ENCODE measurements at places on chromosomes 7 and 10. TPM values are rescaled to one million over a fixed set of nuclear protein-coding genes. Genes with fewer than 3 reads are reported as not detected.

Gene GIMAP2
- 12.6 TPM for total RNA-seq

Gene ITGA8
- total RNA-seq = 4.6 TPM

Gene AKR1C8
- total RNA-seq = not detected

DNA sequence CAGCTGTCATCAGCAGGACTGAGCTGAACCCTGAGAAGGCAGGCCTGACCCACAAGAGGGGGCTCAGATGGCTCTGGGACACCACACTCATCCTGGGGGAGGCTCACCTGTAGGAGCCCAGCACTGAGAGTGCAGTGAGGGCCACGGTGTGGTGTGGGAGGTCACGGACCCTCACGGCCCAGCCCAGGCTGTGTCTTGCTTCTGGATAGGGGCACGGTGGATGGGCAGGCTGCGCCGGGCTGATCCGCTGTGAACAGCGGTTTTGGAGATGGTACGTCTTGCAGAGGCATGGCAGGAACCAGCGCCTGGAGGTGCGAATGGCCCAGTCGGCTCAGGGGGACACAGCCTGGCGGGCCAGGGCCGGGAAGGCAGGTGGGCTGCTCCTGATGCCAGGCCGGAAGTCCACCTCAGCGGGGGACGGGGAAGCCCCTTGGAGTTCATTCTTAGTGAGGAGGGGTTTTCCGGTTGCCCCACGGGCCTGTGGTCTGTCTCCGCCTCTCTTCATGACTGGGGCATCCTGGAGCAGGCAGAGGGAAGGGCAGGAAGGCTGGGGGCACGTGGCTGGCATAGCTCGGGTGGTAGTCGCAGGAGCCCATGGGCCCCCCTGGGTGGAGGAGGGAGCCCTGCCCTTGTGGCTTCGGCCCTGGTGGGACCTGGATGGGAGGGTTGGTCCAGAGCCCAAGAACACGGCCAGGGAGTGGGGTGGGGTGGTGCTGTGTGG is 112.5 kb downstream of the UNCX start:
- H3K36me3 ChIP-seq = no peaks in the 10 kb centered on the region
- DNase-seq = no peak
- H3K27me3 ChIP-seq = no peaks in the 10 kb centered on the region
- H3K4me1 ChIP-seq = no peaks in the 10 kb centered on the region

DNA sequence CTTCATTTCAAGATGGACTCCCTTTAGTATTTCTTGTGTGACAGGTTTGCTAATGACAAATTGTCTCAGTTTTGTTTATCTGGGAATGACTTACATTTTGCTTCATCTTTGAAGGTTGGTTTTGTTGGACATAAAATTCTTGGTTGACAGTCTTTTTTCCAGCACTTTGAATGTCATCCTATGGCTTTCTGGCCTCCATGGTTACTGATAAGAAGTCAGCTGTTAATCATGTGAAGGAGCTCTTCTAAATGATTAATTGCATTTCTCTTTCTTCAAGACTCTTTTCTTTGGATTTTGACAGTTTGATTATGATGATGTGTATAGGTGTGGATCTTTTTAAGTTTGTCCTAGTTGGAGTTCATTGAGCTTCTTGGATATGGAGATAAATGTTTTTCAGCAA is 26.9 kb upstream of the HHEX start:
- no peaks in the 10 kb centered on the region for H3K27me3 ChIP-seq
- H3K4me1 ChIP-seq = no peaks in the 10 kb centered on the region
- H3K36me3 ChIP-seq = no peaks in the 10 kb centered on the region
- no peak overlapping the region for H3K27ac ChIP-seq

DNA sequence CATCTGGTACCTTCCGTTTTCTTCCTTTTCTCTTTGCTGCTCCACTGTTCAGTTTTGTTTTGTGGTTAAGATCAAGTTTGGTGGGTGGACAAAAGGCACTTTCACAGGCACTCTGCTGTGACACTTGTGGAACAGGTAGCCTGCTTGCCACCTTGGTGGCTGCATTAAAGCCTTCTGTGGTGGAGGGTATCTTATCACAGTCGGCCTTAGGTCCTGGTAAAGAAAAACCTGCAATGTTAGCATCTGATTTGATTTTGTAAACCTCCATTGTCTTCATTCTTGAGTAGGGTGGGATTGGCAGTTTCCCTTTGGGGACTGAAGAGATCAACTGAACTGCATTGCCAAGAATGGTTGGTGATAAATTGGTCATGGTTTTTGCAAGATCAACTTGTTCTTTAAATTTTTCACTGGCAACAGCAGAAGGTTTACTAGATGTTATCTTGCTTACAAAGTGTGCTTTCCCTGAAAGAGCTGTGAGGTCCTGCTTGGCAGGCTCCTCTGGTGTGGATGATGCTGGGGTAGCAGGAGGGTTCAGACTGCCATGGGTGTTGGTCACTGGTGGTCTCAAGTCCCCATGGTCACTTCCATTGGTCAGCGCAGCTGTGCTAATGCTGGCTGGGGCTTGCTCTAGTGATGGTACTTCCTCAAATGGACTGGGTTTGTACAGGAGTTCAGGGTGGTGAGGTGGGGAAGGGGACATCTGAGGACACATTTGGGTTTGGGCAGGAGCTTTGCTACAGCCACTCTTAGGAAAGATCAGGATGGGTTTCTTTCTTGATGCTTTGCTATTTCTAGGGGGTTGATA is 182.2 kb downstream of the ZNF438 start:
- no peak overlapping the region for H3K4me3 ChIP-seq
- no peak for DNase-seq
- H3K4me1 ChIP-seq = no peaks in the 10 kb centered on the region
- H3K27ac ChIP-seq = no peak overlapping the region

DNA sequence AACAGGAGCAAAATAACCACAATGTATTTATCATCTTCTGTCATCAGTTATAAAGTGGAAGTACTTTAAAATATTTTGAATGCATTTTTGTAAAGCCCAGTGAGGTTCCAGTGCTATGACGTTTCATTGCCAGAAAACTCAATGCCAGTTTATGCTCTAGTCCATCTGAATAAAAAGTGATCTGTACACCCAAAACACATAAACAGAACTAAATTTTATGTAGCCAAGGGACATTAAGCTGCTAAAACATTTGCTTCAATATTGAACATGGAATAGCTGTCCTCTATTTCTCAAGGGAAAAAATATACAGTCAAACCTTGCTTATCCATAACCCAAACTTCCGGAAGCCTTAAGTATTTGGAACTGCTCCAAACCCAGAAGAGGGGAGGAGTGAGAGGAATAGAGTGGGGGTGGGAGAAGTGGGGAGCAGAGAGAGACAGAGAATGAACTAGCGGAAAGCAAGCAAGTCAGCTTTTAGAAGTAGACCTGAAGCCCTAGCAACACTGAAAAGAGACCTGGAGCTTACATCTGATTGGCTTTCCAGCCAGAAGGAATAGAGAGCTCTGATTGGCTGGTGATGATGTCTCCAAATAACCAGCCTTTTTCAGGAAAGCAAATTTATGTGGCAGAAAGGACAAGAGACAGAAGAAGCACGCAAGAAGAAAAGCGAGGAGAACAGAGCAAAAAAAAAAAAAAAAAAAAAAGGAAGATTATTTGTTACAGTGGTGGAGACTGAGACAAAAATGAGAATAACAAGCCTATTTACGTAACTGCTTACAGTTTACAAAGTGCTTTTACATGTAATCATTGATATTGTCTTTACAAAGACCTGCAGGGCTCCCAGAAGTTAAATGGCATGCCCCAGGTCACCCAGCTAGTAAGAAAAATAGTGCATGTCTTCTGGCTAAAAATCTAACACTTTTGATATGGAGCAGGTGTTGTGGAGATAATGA is 196.0 kb downstream of the RNLS start:
- no peak overlapping the region for H3K4me3 ChIP-seq
- peaks cover 25% of the 10 kb centered on the region for H3K4me1 ChIP-seq
- DNase-seq = peak; percentile 30
- H3K36me3 ChIP-seq = no peaks in the 10 kb centered on the region
- peak overlapping the region; percentile 61 for H3K27ac ChIP-seq

DNA sequence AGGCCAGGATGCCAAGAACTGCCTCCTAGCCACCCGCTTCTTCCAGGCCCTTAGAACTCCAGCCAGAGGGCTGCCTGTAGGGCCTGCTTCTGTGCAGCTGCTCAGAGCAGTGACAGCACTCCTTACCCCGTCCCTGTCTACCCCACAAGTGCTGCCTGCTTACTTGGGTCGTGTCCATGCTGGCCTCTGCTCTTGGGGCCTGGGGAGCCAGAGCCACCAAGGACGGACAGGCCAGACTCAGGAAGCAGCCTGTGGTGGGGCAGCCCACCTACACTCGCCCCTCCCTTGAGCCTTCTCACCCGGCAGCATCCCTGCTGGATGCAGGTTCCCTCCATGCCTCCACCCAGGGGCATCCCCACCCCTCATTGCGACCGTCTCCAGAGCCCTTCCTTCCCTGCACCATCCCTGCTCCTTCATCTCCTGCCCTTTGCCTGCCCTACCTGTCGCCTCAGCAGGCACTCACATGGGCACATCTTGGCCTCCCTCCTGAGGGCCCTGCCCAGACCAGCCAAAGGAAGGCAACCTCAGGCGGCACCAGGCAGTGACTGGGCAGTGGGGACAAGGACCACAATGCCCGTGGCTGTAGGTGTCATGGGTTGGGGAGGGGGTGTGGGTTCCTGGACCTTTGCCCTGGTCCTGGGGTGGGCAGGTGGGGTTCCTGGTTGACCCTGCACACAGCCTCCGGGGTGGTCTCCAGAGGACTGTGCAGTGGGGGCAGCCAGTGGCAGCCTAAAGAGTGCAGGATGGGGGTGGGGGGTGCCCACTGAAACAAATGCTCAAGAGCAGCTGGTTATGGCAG is 78.0 kb upstream of the TNS3 start:
- peaks cover 12% of the 10 kb centered on the region for H3K4me1 ChIP-seq
- H3K27ac ChIP-seq = no peak overlapping the region
- no peaks in the 10 kb centered on the region for H3K27me3 ChIP-seq
- no peak for DNase-seq

Gene TMEM229A
- total RNA-seq = not detected

Gene WEE2
- 0.79 TPM for total RNA-seq

Gene PLAC9
- 52.1 TPM for total RNA-seq

- H3K36me3 ChIP-seq = no peaks in the 10 kb centered on the region
- DNase-seq = peak; percentile 68
- H3K4me3 ChIP-seq = no peak overlapping the region
- peaks cover 28% of the 10 kb centered on the region for H3K4me1 ChIP-seq
Observed at GRCh38 chr10:11210211-11210922, 192.7 kb downstream of the CELF2 start.

DNA sequence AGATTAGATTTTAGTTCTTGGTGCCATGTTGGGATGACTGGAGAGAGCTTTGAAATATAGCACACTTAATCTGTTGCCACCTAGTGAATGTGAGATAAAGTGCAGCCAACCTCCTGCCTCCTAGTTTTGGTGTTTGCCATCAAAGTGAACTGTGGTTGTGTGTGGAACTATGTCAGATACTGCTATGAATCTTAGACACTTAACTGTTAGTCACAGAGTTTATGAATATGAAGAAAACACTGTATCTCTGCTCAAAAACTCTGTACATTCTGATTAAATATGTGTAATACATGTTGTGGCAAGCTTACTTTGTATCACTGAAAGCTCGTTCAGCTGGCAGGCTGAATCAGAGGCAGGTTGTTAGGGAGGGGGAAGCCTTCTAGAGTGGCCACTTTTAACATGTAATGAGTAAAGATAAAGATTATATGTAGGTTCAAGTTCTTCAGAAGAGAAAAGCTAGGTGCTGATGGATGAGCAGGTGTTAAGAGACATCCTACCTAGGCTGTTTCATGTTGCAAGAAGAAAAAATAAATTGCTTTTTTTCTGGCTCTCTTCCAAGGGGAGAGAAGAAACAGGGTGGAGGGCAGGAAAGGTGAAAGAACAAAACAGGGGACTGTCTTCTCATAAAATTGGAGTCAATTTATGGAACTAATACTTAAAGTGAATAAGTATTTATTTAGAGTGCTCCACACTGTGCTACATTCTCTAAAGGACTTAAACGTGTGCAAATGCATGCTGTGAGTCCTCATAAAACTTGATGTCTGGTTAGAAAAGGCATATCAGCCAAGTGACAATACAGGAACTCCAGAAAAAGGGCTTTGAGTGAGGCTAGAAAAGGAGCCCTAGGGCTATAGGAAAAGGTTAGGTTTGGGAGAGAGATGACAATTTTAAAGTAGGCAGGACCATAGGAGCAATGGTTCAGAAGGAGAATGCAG is 14.1 kb upstream of the LAMB1 start:
- no peak for DNase-seq
- H3K4me1 ChIP-seq = peaks cover 11% of the 10 kb centered on the region
- H3K27me3 ChIP-seq = no peaks in the 10 kb centered on the region
- H3K27ac ChIP-seq = no peak overlapping the region
- H3K4me3 ChIP-seq = no peak overlapping the region
- H3K36me3 ChIP-seq = no peaks in the 10 kb centered on the region

Gene MAT1A
- 0.39 TPM for total RNA-seq

DNA sequence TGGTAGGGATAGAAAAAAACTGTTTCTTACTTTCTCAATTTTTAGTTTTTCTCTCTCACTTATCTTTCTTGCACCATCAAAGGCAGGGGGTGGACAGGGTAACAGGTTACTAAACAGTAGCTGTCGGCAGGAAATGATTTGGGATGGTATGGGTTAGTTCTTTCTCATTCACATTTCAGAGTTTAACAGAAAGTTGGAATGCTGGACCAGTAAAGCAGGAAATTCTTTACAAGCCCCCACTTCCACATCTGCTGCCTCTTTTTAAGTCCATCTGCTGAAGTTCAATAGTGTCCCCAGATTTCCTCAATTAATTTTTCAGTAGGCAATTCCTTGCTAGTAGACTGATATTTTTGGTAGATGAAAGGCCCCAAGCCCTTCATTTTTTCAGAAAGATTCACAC is 23.3 kb downstream of the TWIST1 start:
- no peak for DNase-seq
- H3K4me3 ChIP-seq = no peak overlapping the region

- H3K36me3 ChIP-seq = no peaks in the 10 kb centered on the region
- no peak for DNase-seq
- no peak overlapping the region for H3K27ac ChIP-seq
- H3K4me3 ChIP-seq = no peak overlapping the region
Observed at GRCh38 chr10:51999096-51999495, 299.7 kb upstream of the CSTF2T start.

DNA sequence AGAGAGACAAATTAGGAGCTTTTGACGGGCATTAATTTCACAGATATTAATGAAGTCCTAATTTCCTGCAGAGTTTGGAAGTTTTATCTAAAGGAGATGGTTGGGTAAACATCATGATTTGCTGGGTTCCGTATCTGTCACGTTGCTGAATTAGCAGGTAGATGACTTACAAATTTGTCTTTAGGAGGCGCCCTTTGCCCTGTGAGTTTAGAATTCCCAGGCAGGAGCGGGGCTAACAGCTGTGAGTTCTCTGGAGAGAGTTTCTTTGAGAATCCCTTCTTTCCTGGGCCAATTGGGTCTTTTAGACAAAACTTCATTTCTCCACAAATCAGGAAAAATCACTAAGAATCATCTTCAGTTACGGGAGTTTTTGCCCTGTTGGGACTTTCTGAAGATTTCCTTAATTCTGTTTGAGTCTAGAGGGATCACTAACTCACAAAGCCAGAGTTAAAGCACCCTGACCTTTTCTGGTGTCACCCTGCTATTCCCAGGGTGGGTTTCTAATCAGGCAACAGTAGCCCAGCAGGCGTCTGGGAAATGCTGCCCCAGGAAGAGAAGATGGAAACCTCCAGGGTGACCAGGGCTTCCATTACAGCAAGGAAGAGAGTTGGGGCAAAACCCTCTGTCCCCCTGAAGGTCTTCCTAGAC is 63.7 kb downstream of the PRKCQ start:
- no peak overlapping the region for H3K27ac ChIP-seq
- H3K4me3 ChIP-seq = no peak overlapping the region
- DNase-seq = peak; percentile 30
